Endothelial cell of umbilical vein (primary cell): ENCODE measurements at places on chromosomes 5 and 9. TPM values are rescaled to one million over a fixed set of nuclear protein-coding genes. Genes with fewer than 3 reads are reported as not detected.

- DNase-seq: no peak
Observed at GRCh38 chr9:121372239-121373010, 2.4 kb upstream of the STOM start.

Gene FOXD4
- 0.35 and 0.42 TPM in 2 replicates for total RNA-seq

GRCh38 chr5:39469777-39470415 lies 45.1 kb upstream of the DAB2 start:
- no peak for DNase-seq

DNA sequence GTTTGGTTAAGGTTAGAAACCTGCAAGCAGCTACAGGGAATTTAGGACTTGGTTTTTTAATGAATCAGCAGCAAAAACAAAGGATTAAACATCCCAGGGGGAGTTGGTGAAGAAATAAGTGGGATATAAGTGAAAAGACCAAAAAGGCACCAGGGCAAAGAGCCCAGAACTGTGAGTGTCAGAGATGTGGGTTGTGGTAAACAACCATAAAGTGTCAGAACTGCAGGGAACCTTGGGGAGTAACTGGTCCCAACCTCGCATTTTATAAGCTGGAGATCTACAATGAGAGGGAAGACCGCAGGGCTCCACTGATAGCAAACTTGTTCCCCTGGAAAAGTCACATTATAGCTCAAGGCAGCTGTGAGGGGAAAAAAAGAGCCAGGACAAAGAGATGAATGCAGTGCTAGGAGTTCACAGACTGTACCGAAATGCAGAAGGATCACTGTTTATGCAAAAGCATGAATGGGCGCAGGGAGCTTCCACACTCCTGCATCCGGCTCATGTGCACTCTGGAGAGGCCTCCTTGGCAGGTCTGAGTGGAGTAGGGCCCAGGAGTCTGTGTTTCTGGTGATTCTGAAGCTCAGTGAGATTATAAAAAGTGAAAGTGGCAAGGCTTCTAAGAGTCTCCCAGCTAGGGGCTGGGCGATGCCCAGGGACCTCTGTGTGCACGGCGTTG lies 156.3 kb downstream of the GOLPH3 start:
- DNase-seq: no peak

GRCh38 chr5:116032094-116032517 lies at the start of gene ARL14EPL:
Gene ARL14EPL (plus strand): TSS chr5:116032472. CDS start chr5:116051466, 18,994 bp downstream.
- DNase-seq: peak; percentile 98

Gene PLPP6
- 5.4 and 6.4 TPM in 2 replicates for total RNA-seq

DNA sequence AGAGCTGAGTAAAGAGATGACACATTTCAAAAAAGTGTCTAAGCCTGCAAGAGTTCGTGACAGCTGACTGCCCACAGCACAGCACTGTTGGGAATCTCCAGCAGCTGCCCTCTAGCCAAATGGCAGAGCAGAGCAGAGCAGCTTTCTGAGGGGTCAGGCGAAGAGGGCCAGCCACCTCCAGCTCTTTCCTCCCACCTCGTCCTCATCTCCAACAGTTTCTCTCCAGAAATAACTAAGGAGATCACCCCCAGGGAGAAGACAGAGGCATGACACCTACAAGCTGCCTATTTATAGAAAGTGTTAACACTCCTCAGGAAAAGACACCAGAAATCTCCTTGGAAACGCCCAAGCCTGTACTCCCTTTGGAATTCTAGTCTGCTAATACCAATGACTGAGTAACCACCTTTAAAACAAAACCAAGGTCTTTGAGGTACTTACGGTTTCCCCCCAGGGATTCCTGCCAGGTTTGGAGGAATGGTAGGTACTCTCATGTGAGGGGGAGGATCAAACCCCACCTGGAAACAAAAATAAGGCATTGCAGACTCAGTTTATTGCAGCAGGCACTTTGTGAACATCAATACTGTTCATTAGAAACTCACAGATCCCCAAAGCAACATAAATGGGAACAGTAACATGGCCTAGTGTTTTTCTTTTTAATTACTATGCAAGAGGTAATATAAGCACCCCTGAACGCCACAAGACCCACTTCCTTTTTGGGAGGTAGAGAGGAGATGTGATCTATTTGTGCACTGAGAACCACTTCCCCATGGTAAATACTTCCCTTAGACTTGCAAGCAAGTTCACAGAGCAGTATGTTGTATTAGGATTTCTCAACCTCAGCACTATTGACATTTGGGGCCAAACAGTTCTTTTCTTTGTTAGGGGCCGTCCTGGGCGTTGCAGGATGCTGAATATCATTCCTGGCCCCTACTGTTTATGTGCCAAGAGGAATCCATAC lies 79.3 kb downstream of the TLE1 start:
- no peak for DNase-seq
